Endothelial cell (in vitro differentiated cells): ENCODE measurements at places on chromosomes 5 and 9. TPM values are rescaled to one million over a fixed set of nuclear protein-coding genes. Genes with fewer than 3 reads are reported as not detected.

DNA sequence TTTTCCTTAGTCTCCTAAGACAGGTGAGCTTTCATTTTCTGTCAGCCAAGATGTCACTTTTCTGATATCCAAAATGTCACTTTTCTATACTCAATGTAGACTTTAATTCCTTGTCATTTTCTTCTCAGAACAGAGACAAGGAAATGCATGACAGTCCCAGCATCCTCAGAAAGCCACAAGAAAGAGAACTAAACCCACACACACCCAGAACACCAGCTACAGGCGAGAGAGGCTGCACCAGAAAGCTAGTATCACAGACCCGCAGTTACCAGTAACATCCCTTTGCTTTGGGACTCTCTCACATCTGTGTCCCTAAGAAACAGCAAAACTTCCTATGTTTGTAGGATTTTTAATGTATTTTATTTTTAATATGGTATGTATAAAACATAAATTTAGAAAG lies 17.1 kb downstream of the TRMO start:
- H3K27ac ChIP-seq = no peak overlapping the region
- H3K4me3 ChIP-seq = no peak overlapping the region
- DNase-seq = no peak
- H3K27me3 ChIP-seq = peaks cover 2% of the 10 kb centered on the region
- H3K4me1 ChIP-seq = peaks cover 12% of the 10 kb centered on the region

GRCh38 chr5:14063138-14063537 lies 80.0 kb upstream of the TRIO start:
- H3K4me1 ChIP-seq = no peaks in the 10 kb centered on the region
- no peak for DNase-seq
- H3K27me3 ChIP-seq = peaks cover 1% of the 10 kb centered on the region
- H3K36me3 ChIP-seq = no peaks in the 10 kb centered on the region
- H3K27ac ChIP-seq = no peak overlapping the region

DNA sequence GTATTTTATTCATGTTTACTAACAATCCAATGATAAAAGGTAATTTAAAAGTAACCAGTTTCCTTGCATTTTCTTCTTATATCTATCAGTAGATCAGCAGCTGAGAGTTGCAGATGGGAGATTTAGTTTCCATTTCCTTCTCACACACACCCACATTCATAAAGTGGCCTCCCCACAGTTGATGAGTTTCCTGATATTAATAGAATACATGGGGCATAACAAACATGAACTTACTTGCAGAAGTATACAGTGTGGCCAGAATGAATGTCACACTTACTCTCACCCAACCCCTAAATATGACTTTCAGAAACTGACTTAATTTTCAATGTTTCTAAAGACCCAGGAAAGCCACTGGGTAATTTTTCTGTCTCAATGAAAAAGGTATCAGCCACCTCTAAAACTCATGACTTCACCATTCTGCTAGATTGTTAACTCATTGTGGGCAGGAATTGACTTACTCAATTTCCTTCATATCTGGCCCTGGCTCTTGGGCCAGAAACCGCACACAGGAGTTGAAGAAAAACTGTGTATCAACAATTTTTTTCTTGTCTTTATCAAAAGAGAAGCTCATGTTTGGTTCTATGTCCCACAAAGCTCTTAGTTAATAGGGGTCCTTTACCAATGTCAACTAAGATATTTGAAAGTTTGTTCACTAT lies 63.5 kb upstream of the OSMR start:
- no peak for DNase-seq
- no peak overlapping the region for H3K4me3 ChIP-seq
- H3K4me1 ChIP-seq = no peaks in the 10 kb centered on the region
- no peak overlapping the region for H3K27ac ChIP-seq

GRCh38 chr9:90607701-90608516 lies 34.7 kb downstream of the DIRAS2 start:
- H3K27ac ChIP-seq = no peak overlapping the region
- DNase-seq = no peak
- H3K36me3 ChIP-seq = no peaks in the 10 kb centered on the region

DNA sequence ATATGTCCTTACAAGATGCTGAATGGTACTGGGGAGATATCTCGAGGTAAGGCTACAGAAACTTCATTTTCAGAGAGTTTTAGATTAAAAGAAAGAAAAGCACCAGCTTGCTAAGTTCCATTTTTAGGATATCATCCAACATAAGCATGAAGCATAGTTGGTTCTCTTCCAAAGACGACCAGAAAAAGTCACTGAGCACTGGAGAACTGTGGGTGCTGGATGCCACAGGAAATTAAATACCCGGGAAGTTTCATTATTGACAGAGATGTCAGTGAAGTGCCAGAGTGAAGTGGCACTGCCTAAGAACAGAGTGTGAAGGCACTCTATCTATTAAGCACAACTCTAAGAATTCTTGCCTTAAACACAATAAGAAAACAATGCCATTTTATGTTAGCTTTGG lies 76.8 kb downstream of the PIK3R1 start:
- H3K27ac ChIP-seq = no peak overlapping the region
- H3K27me3 ChIP-seq = no peaks in the 10 kb centered on the region
- H3K4me3 ChIP-seq = no peak overlapping the region
- peaks cover 12% of the 10 kb centered on the region for H3K4me1 ChIP-seq
- H3K36me3 ChIP-seq = peaks cover 26% of the 10 kb centered on the region

GPR150 gene
- total RNA-seq = not detected

PDE6A gene
- not detected for total RNA-seq
